ENCODE measurements at places on chromosomes 12 and 14.
A peak's percentile ranks its signal among the peaks of the same experiment; 100 is the strongest.

- no peak for DNase-seq
Measured at GRCh38 chr12:62301799-62302133, 41.6 kb downstream of the USP15 start.

GRCh38 chr12:91176358-91176757 lies 6.3 kb downstream of the DCN start:
- DNase-seq = no peak

- DNase-seq = no peak
Measured at GRCh38 chr12:92469837-92470236, 233.0 kb upstream of the PLEKHG7 start.

DNA sequence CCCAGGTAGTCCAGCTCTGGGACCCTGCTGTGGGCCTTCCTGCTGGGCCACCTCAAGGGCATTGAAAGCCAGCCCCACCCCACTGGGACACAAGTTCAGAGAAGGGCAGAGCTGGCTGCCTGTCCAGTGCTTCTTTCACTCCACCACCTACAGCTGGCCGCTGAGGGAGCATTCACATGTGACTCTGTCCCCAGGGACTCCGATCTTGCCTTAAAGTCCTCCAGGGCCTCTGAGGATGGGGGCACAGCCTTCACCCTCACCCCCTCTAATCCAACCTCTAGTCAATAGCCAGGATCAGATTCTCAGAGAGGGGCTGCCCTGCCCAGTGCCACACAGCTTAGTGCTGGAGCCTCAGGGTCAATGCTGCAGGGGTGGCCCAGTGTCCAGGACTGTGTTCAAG lies 5.0 kb upstream of the CYP46A1 start:
- DNase-seq = no peak

DNA sequence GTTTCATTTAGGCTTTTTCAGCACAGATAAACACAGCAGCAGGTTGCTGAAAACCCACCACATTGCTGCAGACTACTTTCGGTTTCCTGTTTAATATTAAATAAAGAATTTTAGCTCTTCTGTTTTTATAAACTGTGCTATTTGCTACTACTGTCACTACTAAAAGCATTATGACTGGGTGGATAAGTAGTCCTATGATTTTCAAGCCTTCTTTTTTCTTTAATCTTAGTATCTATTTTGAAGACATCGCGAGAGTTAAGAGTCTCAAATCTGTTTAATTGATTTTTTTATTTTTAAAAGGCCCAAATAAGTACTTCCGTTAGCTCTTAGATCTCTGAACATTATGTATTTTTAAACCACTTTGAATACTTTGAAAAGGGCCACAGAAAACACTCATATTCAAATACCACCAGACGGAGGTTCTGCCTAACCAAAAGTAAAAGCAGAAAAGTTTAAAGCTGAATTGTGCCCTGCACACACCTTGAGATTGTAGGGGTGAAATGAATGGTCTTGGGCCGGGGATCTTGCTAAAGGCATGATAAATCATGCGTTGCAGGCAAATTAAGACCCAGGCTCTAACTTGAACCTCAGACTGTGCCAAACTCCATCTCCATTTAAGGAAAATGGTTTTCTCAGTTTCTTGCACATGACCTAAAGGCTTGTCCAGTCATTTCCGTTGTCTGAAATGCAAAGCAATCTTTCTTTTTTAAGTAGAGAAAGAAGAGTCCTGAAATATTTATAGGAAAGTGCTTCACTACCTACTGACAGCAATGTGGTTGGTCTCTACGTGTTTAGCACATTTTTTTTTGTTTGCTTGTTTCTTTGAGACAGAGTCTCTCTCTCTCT lies 13.6 kb upstream of the FOXN3 start:
- no peak for DNase-seq

DNA sequence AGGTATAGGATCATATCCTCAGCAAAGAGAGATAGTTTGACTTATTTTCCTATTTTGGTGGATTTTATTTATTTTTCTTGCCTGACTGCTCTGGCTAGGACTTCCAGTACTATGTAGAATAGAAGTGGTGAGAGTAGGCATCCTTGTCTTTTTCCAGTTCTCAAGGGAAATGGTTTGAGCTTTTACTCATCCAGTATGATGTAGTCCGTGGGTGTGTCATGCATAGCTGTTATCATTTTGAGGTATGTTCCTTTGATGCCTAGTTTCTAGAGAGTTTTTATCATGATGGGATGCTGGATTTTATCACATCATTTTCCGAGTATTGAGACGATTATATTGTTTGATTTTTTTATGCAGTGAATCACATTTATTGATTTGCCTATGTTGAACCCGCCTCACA lies 97.2 kb downstream of the MGAT4C start:
- DNase-seq = no peak

DNA sequence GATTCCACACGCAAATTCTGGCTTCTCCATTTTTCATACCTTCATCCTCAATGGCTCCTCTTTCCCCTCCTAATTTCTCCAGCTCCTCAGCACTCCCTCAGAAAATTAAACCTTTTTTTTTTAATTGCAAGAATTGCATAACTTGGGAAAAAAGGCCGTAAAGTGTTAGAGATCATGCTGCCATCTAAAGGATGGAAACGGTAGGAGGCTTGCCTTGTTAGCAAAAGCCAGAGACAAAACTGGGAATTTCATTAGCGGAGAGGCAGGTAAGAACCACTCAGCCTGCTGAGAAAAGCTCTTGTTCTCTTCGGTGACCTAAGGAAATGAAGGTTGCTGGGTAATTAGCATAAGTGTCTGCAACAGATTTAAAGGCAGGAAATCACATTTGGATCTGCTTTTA lies 204.3 kb downstream of the AEBP2 start:
- DNase-seq = peak; percentile 53

GRCh38 chr14:99633141-99633540 lies 11.8 kb upstream of the HHIPL1 start:
- DNase-seq = no peak

GRCh38 chr12:26123482-26123980 lies 1.3 kb downstream of the BHLHE41 start:
- DNase-seq = no peak

DNA sequence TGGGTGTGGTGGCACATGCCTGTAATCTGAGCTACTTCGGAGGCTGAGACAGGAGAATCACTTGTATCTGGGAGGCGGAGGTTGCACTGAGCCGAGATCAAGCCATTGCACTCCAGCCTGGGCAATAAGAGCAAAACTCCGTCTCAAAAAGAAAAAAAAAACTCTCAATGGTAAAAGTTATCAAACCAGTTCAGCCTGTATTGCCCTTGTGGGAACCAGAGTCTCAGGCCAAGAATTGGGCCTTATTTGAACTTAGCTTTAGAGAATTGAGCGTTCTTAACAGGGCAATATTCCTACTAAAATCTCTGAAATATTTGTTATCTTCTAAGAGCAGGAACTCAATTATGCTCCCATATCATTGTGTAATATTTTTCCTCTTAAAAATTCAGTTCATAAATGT lies 7.7 kb upstream of the MDM2 start:
- DNase-seq = no peak

DNA sequence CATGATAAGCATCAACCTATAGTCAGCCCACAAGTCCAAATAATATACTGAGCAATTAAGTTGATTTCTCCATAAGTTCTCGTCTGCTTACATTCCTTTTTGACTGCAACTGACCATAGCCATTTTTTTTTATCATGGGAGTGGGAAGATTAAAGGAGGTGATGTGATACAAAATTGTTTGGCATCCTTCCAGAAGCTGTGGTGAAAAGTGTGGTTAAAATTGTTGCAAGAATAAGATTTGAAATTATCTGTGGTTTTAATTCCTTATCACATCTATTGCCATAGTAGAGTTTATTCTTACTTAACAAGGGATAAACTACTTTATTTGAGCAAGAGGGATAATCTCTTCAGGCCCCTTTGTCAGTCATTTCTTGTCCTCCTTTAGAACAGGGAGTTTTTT lies 50.7 kb downstream of the LIN52 start:
- no peak for DNase-seq

- DNase-seq = no peak
Measured at GRCh38 chr12:64019654-64020053, 175.2 kb downstream of the SRGAP1 start.

GRCh38 chr12:55762646-55763045 lies 19.7 kb downstream of the GDF11 start:
- DNase-seq = no peak

DNA sequence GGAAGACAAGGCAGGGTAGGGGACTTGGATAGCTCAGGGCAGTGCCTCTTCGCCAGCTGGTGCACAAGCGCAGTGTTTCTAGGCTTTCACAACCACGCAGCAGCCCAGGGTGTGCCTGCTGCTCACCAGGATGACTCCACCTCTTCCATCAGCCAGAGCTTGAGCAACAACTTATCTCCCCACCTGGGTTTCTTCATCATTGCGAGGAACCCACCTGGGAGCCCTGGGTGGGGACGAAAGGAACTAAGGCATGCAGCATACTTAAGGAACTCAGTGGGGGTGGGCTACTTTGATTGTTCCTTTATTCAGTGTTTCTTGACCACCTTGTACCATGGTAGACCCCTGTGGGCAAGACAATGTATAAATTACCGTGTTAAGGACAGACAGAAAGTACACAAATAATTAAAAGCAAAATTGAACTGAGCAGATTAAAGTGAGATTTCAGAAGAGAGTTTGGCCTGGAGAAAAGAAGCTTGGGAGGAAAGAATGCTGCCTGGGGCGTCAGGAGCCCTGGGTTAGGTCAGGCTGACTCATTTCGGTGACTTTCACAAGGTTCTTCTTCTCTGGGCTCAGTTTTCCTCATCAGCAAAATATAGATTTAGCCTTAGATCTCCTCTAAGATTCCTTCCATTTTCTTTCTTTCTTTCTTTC lies 22.9 kb downstream of the KRT18 start:
- no peak for DNase-seq

DNA sequence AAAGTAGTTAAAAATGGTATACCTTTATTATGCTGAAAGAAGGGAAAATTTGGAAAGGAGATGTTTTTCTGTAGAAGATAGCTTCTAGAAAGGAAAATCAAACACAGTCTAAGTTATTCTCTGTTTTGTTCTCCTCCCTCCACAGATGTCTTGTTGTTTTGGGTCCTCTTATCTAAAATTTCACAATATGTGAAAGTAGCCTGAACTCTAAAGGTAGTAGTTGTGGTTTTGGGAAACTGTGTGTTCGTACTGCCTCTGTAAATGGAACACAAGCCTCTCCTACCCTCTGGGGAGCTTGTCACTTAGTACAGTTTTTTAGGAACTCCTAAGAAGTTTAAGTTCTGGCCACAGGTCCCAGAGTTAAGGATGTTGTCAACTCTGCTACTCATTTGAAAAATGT lies 112.6 kb downstream of the CRADD start:
- no peak for DNase-seq

- no peak for DNase-seq
Measured at GRCh38 chr14:99670361-99671234, 13.5 kb upstream of the CYP46A1 start.

- no peak for DNase-seq
Measured at GRCh38 chr12:75665216-75665615, 153.8 kb upstream of the KRR1 start.

- DNase-seq = peak; percentile 36
Measured at GRCh38 chr14:25231004-25231403, 181.1 kb upstream of the STXBP6 start.

DNA sequence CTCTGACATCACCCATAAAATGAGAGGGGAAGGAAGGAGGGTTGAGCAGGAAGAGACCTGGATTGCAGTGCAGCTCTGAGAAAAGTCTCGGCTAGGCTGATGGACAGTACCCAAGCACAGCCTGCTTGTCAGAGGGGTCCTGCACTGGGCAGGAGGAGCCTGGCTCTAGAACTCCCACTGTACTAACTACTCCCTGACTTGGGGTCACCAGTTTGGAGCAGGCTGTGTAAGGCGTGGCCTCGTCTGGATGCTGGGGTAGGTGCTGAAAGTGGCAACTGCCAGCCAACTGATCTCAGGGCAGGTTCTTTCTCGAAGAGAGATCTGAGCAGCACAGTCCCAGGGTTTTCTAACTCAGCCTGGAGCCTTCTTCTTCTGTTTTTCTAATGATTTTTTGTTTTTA lies 176.3 kb downstream of the ATP23 start:
- no peak for DNase-seq

GRCh38 chr14:103259801-103260628 lies 74.0 kb upstream of the EIF5 start:
- DNase-seq = no peak

GRCh38 chr12:112168561-112168971 lies 43.2 kb downstream of the TRAFD1 start:
- no peak for DNase-seq

- DNase-seq = no peak
Measured at GRCh38 chr12:468671-469389, 9.1 kb downstream of the B4GALNT3 start.

GRCh38 chr14:68911594-68912227 lies 67.4 kb downstream of the ACTN1 start:
- peak; percentile 76 for DNase-seq

DNA sequence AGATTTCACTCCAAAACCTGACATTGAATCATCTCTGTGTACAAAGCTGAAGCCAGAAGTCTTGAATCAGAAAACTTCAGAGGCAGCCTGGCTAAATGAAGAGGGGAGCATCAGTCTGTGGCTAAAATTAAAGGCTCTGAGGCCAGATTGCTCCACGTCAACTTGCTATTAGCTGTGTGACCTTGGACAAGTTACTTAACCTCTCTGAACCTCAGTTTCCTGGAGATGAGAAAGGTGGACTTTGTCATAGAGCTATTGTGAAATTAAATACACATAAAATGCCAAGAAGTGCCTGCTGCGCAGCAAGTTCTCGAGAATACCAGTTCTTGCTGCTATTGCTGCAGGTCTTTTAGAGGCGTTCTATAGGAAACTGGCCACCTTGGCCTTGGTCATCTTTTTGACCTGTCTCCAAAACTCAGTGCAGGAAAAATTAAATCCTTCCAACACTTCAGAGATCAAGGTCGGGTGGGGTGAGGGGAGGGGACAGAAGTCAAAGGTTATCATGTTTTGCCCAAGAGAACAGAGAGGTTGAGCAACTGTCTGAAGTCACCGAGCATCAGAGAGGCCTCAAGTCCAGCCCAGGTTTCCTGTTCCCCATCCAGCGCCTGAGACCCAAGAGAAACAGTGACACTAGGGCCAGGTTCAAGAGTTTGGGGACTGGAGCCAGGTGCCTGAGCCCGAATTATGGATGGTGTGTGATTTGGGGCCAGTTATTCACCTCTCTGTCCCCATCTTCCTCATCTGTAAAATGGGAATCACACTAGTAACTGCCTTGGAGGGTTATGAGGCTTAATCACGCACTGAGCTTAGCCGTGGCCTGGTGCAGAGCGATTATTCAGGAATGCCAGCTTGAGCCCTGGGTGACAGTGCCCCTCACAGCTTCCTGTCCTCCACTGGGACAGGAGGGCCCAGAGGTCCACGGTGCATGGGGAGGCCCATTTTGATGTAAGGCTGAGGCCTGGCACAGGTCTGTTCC lies 1.1 kb downstream of the SERPINA1 start:
- DNase-seq = no peak

DNA sequence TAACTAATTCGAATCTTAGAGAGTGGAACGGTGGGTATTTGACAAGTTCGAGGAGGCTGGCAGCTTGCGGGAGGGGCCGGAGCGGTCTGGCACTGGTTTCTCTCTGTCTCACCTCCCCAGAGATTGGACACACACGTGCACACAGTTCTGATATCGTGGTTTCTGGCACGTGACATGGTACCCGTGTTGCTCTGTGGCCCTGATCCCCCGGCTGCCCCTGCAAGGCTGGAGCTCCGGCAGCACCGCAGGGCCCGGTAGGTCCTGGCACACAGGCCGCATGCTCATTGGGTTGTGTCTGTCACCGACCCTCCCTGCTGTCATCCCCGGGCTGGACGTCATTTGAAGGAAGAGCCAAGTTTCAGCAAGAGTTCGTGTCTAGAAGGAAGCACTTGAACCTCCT lies 82.7 kb downstream of the PPP2R5C start:
- DNase-seq = no peak

All from Ammon's horn (tissue), 1 donor.